ENCODE measurements at places on chromosomes 6 and 20.

GRCh38 chr20:57397693-57398108, 6.5 kb downstream of the RBM38 start:
- no peak for DNase-seq

GRCh38 chr6:8080362-8081151, 16.4 kb upstream of the BLOC1S5 start:
- no peak for DNase-seq

DNA sequence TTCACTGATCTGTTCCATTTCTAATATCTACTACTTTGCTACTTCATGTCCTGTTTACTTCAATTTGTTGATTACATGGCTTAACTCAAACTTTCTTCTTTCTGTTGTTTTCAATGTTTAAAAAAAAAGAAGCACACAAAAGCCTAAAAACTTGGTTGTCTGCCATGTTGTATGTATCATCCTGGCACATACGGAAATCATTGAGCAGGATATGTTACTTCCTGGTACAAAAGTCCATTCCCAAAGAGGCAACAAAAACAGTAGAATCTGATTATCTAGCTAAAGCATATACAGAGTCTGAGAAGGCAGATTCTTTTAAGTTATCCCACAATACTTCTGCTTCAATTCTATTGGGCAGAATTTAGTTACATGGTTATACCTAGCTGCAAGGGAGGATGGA, 14.5 kb upstream of the COL12A1 start:
- DNase-seq = no peak

DNA sequence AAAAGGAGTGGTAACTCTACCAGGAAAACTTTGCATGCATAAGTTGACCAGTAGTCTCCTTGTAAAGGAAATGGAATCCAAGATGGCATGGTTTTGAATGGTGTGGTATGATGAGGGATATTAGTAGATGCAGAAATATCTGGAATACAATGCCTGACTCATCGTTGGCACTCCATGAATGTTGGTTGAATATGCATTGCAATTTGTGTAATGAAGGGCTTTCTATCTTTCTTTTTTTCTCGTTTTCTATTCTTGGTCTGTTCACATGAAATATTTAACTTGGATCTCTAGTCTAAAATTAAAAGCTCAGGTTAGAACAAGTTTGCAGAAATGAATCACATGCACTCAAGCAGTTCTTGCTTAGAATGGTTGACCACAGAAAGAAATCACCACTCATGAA, 277.3 kb upstream of the PRND start:
- no peak for DNase-seq

DNA sequence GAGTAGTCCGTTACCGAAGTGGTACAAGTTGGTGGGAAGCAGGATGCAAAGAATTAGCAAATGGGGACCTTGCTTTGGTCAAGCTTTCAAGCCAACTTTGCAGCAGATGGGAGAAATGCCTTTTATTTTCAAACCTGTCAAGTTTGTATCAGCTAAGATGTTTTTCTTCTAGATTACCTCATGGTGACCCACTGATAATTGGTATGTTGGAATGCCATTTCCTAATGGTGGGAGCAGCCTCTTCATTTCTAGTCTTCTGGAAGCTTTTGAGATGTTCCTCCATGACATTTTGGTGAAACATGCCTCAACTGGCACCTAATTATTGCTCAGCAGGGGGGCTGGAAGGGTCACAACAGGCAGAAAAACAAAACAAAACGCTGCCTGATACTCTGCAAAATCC, 43.7 kb downstream of the ADNP start:
- no peak for DNase-seq

DNA sequence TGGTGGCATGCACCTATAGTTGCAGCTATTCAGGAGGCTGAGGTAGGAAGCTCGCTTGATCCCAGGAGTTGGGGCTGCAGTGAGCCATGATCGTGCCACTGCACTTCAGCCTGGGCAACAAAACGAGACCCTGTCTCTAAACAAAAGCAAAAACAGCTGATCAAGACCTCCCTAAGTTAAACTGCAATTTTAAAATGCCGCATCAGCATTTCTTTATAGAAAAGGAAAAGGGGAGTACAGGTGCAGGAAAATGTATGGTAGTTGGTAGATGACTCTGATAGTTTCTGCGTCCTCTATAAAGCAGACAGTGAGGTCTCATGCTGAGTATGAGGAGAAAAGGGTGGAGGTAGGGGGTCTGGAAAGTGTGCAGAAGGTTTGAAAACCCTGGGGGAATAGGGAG, 8.9 kb upstream of the TBCC start:
- no peak for DNase-seq

DNA sequence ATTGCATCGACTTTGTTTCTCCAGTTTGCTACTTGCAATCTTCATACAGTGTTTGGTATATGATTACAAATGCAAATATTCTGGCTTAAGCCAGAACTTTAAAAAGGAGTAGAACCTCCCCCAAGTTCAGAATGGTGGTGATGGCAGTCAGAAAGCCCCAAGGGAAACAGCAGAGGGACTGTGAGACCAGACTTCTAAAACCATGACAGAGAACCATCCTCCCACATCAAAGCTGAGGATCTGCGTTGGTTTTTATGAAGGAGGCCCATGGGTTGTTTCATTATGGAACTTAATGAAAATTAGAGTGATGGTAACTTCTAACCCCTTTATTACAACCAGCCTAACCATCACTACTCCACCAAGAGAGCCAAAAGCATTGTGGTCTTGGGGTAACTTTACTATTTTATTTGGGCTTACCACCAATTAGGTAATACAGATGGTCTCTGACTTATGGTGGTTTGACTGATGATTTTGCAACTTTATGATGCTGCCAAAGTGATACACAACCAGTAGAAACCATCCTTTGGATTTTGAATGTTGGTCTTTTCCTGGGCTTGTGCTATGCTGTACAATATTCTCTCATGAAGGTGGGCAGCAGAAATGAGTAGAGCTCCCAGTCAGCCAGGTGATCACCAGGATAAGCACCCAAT, 10.9 kb upstream of the MRS2 start:
- no peak for DNase-seq

DNA sequence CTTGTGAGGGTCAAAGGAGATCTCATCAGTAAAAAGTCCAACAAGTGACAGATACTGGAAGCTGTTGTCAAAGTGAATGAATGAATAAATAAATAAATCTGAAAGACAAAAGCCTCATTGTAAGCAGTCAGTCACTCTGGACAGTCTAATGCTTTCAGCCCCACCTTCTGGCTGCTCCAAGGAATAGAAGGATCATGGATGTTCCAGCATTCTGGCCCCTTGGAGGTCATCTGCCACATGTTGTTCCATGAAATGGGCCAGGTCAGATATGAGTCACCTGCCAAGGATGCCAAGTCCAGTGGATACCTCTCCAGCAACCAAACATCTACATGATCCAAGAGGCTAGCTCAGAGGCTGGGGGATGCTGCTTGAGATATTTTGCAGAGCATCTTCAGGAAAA, 185.6 kb downstream of the BMP7 start:
- DNase-seq = no peak

DNA sequence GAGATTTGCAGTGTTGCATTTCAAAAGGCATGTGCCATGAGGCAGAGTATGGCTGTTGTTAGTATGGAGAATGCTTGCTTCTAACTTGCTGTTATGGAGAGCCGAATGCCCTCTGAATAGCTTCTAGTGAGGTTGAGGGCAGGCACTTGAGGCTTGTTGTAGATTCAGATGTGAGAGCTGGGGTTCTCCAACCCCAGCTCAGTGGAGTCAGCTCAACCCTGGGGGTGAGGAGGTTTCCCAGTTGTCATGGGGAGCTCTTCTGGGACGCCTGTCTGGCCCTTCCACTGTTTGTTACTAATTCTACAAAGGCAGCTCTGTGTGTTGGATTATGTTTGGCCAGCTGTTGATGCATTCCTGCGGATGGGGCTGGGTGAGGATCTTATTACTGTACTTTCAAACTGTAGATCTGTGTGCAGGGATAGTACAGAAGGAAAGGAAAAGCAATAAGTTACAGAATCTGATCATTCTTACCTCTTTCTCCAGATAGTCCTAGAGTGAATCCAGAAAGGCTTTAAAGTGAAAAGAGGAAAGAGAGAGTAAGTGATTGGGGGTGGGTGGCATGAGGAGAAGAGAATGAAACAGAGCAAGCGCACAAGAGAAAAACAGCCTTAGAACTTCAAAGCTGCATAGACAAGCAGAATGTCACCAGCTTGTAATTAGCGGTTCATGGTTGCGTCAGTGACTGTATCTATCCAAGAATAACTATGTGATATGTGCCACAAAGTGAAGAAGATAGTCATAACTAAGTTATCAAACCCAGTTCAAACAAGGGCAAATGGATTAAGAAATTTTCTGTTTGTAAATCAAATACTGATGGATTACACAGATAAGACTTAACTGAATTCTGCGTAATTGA, 148.7 kb downstream of the PRL start:
- no peak for DNase-seq
